ENCODE measurements at places on chromosomes 3 and 15.
A peak's percentile ranks its signal among the peaks of the same experiment; 100 is the strongest.

- DNase-seq, result no peak
Observed at GRCh38 chr15:68910816-68911215, 19.5 kb upstream of the SPESP1 start.

DNA sequence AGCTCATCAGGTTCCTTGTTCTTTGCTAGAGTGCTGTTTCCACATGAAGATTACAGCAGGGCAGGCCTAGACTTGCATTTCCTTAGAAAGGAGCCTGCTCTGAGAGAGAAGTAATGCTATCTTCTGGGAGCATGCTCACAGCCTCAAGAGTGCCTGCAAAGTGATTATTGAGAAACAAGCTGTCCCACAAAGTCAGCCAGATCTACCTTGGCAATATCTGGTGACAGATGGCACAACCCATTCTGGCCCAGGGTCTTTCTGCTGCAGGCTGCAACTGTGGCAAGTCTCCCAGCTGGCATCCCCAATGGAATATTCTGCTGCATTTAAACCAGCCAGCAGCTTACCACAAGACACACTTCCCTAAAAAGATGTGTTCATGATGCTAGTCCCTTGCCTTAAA lies 29.3 kb downstream of the MTMR10 start:
- no peak for DNase-seq

- no peak for DNase-seq
Observed at GRCh38 chr3:70224337-70224736, 88.1 kb downstream of the MDFIC2 start.

DNA sequence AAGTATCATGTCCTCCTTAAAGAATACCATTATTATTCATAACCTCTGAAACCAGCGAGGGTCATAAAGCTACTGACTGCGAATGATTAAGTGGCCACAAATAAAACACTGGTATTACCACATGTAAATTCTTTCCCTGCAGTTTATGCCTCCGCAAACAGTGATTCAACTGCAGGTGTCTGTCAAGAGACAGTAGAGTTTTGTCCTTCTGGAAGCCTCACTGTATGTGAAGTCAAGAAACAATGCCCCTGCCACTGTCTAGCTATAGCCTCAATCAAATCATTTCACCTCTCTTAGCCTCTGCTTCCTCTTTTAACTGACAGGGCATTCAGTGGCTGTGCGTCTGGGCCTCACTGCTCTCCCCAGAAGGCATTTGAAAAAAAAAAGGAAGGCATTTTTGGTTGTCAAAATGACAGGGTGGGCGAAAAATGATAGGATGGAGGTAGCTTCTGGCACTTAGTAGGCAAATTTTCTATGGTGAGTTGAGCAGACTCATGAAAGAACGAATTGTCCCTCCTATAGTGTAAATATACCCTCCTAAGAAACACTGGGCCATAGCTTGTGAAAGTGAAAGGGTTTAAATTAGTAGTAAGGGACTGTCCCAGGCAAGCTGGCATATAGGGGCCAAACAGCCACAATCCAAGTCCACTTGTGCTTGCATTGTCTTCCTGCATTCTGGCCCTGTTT lies 66.7 kb downstream of the FILIP1L start:
- DNase-seq, result no peak

- no peak for DNase-seq
Observed at GRCh38 chr15:51274956-51275355, 63.4 kb downstream of the CYP19A1 start.

DNA sequence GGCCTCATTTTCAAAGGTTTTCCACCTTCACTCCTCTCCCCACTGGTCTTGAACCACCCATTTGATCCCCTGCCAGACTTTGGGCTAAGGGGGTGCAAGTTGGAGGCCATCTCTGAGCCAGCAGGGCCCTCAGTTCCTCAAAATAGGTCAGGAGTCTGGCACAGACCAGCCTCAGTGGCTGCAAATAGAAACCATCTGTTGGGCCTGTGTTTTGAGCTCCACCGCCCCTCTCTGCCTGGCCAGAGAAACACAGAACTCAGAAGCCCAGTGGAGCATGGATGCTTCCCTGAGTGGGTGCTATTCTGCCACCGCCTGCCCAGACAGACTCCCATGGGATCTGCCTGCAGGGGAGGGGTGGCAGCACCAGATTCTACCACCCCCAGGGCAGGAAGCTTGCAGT lies 56.3 kb downstream of the CORO2B start:
- no peak for DNase-seq

DNA sequence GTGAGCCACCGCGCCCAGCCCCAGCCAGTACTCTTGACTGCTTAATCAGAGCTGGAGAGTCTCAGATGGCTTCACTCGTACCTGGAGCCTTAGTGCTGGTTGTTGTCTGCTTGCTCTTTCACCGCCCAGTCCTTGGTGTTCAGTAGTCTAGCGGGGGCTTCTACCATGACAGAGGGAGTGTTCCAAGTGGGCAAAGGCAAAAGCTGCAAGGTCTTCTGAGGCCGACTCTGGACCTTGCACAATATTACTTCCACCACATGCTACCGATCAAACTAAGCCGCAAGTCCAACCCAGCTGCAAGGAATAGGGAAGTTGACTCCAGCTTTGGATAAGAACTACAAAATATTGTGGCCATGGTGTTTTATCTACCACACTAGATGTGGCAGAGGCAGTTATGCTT lies 6.6 kb downstream of the PARL start:
- no peak for DNase-seq

DNA sequence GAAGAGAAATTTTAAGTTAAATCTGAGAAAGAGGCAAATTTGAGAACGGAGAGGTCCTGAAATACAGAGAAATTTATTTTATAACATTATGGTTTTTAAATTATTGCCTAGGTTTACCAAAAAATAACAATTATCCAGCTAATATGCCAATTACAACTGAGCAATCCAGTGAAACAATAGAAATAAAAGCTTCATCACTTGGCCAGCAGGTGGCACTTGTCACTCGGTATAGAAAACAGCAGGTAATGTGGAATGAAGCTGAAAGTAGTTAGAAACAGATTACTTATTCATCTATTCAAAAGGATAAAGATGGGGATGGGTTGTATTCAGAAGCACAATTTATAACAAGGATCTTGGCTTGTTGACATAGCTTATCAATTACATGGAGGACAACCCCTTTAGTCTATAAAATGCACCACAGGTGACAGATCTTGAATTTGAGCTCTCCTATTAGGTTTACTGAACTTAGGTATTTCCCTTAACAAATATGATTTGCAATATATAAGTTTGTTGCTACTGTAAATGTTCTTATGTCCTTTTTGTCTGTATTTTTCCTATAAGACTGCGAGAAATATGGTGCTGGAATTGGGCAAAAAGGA lies 70.1 kb upstream of the GUCA1C start:
- peak; percentile 37 for DNase-seq

All from hematopoietic multipotent progenitor cell treated with erythropoietin and hydrocortisone succinate and interleukin-3 and kit ligand, for 15 days (in vitro differentiated cells).